ENCODE measurements at places on chromosomes 7 and 10.

GRCh38 chr7:105097619-105098018, 83.6 kb downstream of the KMT2E start:
- peak; percentile 47 for DNase-seq

GRCh38 chr10:67665491-67665890, 30.5 kb downstream of the CTNNA3 start:
- DNase-seq: no peak

GRCh38 chr10:11603741-11604140, 7.7 kb downstream of the USP6NL start:
- no peak for DNase-seq

GRCh38 chr10:36266923-36267322, 624.8 kb upstream of the FZD8 start:
- no peak for DNase-seq

DNA sequence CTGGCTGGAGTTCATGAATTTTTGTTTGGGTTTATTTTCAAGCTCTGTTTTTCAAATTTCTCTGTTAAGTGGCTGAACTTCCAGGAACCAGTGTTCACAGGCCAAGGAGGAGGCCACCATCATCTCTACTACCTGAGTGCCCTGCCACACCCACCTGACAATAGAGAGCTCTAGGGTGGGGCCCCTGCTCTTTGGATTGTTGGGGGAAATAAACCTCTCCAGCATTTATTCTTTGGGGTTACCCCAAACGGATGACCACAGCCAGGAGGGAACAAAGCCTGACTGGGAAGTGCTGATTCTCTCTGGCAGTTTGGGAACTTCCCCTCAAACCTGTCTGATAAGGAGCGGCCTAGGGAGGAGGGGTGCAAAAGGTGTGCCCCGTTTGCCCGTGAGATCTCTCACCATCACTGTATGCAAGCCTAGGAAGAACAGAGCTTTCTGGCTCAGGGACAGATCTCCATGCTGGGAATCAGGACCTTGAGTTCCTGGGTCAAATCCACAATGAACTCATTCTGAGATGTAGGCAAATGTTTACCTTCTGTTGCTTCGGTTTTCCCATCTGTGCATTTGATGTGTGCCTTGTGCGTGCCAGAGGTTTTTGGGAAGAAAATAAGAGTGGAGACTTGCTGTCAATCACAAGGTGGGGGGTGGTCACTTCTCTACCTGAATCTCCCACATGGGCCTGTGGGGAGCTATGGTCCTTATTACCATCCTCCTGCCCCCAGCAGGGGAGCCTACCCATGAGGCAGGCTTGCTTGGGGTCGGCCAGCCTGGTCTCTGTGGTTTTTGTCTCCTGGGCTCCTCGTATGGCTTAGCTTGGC, 27.7 kb upstream of the PDCD4 start:
- no peak for DNase-seq

DNA sequence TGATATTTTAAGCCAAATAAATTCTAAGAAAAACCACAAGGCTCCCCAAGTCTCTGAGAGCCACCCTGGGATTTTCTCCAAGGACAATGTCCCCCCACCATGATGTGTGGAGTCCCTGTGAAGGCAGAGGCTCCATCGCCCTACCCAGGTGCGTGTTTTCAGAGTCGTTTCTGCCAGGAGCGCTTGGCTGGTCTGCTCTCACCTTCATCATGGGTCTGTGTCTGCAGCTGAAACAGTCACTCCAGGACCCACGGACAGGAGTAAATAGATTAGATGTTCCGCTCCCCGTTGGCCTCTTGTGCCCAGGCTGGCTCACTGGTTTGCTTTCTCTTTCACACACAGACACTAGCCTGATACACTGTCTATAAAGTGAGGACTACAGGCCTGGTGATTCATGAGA, 217.5 kb downstream of the SFMBT2 start:
- no peak for DNase-seq

All from Caki2 (cell line).